ENCODE measurements at places on chromosomes 4 and X. TPM values are rescaled to one million over a fixed set of nuclear protein-coding genes. Genes with fewer than 3 reads are reported as not detected.

Gene PDZD11
- 28.4 TPM for total RNA-seq

Gene STS
- 5.2 TPM for total RNA-seq

Gene CYLC1
- total RNA-seq, result not detected

Gene TRPC3
- total RNA-seq, result 1.7 TPM

Gene CTAG1B
- total RNA-seq, result not detected

Gene XAGE1A
- not detected for total RNA-seq

Gene PDCL2
- total RNA-seq, result not detected

Gene NRK
- total RNA-seq, result 0.10 TPM

GRCh38 chr4:1336088-1336491, 10.9 kb upstream of the UVSSA start:
- peak; percentile 37 for DNase-seq

DNA sequence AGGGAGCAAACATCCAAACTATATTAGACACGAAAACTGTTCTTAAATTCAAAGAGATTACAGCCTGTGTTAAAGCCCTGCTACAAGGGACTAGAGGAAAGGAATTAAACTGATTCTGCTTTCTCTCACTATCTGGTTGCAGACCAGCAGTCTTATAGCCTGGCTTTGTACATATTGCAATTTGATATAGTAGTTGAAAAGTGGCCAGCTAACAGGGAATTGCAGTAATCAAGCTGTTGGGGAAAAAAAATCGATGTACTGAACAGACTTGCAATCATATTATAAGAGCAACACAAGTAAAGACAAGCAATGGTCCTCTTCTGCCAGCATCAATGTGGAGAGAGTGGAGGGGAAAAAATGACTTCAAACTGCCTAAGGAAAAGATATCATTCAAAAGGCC, 364.4 kb upstream of the EPHA5 start:
- no peak for DNase-seq

- DNase-seq, result no peak
Measured at GRCh38 chr4:83961575-83961974, 425.7 kb downstream of the GPAT3 start.

- no peak for DNase-seq
Measured at GRCh38 chr4:167854881-167855280, 237.5 kb upstream of the ANXA10 start.

DNA sequence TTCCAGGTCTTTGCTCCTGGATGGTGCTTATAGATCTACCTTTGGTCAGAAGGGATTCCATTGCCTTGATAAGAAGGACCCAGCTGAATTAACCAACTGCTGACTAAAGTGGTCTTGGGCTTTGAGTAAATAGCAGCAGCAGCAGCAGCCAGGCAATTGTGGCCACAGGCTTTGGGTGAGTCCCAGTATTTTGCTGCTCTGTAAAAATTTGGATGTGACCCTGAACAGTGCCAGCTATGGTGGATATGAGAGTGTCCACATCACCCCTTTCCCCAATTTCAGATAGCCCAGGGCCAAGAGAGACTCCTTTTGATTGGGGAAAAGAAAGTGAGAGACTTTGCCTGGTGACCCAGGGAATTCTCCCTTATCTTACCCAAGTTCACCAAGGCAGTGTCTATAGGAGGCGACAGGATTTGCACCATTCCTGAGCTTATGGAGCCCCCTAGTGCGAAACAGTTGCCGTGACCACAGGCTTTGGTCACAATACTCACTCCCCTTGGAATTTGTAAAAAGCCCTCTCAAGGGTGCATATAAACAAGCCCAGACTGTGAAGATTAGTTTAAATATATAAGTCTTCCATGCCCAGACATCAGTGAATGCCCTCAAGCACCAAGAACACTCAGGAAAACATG, 518.0 kb downstream of the TMA16 start:
- DNase-seq, result no peak

Data from upper lobe of left lung (tissue), 6 donors.